ENCODE measurements at places on chromosomes 1 and 21. TPM values are rescaled to one million over a fixed set of nuclear protein-coding genes. Genes with fewer than 3 reads are reported as not detected.
A peak's percentile ranks its signal among the peaks of the same experiment; 100 is the strongest.

DNA sequence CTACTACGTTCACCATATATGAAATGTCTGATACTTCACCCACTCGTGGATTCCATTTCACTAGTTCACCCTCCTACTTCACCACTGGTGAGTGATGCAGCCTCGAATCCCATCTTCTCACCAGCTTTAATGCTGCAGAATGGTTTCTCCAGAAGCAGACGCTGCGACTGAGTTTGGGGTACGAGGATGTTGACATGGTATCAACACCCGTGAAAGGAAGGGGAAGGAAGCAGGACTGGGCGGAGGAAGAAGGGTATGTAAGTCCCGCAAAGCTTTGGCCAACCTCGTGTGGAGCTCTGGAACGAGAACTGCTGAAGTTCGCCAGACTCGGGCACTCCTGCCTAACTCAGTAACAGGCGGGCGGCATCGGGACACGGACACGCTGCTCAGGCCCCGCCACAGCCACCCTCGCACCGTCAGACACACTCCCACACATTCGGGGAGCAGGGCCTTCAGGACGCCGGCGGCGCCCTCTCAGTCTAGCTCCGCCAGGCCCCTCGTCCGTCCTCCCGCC is 833 bp upstream of the DIP2A start:
- peak; percentile 14 for DNase-seq

Gene BROX
- polyA plus RNA-seq, result 56.3 TPM

DNA sequence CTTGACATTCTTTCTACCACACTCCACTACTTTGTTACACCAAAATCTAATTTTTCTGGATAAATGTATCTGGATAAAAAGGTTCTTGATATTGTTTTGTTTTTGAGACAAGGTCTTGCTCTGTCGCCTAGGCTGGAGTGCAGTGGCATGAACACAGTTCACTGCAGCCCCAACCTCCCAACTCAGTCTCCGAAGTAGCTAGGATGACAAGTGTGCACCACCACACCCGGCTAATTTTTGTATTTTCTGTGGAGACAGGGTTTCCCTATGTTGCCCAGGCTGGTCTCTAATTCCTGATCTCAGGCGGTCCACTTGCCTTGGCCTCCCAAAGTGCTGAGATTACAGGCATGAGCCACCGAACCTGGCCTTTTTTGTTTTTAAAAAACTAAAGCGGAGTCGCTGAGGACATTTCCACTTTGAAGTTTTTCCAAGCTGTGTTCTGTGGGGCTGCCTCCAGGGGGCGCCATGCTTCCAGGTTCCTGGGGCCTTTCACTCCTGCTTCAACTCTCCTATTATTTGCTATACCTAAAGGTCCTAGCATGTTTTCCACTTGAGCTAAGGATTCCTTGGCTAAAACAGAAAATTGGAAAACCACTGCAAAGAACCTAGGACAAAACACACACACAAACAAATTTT is 14.1 kb upstream of the NCMAP start:
- DNase-seq, result no peak

Gene DONSON
- polyA plus RNA-seq, result 51.4 TPM

DNA sequence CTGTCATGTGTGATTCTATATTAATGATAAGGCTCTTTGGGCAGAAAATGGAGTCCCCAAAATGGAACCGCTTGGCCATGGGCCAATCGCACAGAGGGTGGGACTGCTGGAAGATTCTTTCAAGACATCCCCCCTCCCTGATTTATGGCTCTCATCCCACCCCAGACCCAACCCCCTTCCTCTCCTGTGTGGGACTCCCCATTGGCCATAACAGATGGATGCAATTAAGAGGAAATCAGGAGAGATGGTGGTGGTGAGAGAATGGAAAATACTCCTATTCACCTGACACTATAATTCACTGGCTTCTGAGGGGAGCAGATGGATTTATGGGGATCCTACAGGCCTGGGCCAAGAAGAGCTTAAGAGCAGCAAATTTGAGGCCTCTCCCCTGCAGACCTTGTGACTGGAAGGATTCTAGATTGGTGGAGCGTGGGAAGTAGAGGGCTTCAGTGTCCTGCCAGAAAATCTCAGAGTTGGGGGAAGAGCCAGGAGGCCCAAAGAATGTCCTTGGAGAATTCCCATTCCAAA is 1.7 kb downstream of the IGFN1 start:
- DNase-seq, result no peak

DNA sequence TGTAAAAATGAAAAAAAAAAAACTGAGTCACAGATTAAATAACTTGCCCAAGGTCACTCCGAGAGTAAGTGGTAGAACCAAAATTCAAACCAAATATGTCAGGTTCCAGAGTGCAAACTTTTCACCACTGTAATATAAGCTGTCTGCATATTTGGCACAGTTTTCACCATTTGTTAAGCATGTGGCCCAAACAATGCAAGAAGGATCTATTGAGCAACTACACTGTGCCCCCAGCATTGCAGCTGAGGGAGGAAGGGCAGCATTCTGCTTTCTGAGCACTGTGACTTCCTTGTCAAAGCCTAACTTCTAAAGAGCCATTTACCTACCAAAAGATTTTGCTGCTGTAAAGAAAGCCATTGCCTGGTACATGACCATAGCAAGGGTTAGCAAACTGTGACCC is 133.4 kb downstream of the SYT2 start:
- DNase-seq, result no peak

Gene CLEC20A
- 0.30 TPM for polyA plus RNA-seq

DNA sequence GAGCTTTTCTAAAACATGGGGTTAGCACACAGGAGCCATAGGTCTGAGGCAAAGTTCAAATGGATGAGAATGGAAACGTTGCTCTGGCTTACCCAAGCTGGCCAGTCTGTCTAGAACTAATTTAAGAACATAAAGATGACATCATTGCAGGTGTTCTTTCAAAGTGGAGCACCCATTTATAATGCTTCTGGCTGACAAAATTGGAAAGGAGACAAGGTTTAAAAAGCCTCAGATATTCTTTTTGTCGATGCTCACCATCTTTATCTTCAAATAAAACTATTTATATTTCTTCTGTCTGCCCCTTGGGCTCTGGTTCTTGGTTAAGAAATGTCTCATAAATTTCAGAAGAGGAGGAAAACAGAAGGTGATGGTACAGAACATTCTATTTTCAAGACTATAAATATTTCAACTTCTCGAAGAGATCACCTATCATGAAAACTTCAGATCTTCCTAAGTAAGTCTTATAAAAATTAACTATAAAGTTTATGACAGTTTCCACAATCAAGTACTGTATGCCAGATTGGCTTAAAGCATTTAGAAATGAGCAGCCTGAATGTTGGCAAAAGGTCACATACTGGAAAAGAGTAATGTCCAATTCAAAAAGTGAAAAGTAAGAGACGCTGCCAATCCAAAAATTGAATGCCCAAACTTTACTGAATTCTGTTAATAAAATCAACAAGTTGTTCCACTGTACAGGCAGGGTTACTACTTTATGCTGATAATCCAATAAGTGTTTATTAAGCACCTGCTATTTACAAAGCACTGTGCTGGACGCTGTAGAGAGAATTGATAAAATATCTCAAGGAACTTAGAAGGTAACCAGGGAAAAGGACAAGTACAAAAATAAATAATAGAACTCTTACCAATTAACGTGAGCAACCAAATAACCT is 92.0 kb downstream of the ETS2 start:
- DNase-seq, result no peak

GRCh38 chr21:29308456-29308783 is 9.7 kb downstream of the BACH1 start:
- no peak for DNase-seq

GRCh38 chr1:202681736-202682420 is 28.4 kb downstream of the SYT2 start:
- no peak for DNase-seq

DNA sequence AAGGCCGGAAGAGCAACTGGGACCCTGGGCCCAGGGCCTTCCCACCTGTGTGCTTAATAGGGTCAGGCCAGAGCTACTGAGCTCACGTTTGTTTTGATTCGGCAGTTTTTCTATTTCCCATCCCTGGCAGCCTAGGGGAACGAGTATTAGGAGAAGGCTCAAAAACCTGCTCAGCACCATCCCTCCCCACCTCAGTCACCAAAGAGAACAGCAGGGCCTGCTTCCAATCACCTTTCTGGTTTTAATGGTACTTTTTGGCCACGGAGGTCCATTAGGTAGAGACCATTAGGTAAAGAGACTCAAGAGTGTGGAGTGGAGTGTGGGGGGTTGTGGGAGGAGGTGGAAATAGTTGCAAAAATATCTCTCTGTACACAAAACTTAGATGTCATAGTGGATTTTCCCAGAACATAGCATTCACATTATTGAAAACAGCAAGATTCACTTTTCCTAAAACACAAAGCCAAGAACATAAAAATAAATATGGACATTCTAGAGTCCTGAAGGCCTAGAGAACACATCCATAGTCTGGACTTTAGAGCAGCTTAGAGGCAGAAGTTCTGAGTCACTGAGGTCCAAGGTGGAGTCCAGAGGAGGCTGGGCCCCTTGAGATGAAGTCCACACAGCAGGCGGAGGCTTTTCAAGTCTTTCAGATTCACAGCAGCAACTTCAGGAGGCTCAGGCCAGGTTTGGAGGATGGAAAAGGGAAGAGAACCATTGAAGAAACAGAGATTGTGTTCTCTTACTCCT is 19.5 kb downstream of the NUAK2 start:
- DNase-seq, result no peak

DNA sequence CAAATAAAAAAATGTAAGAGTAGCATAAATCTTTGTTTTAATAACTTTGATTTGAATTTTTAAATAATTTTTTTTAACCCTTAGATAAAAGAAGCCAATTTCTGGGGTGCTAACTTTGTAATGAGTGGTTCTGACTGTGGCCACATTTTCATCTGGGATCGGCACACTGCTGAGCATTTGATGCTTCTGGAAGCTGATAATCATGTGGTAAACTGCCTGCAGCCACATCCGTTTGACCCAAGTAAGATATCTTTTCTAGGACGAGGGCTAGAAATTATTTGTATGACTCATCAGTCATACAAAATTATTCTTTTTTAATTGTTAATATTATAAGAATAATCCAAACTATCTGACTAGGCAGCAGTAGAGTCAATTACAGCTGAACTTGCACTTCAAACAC is 71.2 kb downstream of the GPR161 start:
- DNase-seq, result no peak

- no peak for DNase-seq
These were observed 4.3 kb downstream of the RNF2 start for GRCh38 chr1:185049670-185050069.

- no peak for DNase-seq
These were observed 7.7 kb upstream of the HLCS start for GRCh38 chr21:36973986-36974850.

GRCh38 chr1:49059087-49059486 is 282.4 kb upstream of the BEND5 start:
- DNase-seq, result no peak

DNA sequence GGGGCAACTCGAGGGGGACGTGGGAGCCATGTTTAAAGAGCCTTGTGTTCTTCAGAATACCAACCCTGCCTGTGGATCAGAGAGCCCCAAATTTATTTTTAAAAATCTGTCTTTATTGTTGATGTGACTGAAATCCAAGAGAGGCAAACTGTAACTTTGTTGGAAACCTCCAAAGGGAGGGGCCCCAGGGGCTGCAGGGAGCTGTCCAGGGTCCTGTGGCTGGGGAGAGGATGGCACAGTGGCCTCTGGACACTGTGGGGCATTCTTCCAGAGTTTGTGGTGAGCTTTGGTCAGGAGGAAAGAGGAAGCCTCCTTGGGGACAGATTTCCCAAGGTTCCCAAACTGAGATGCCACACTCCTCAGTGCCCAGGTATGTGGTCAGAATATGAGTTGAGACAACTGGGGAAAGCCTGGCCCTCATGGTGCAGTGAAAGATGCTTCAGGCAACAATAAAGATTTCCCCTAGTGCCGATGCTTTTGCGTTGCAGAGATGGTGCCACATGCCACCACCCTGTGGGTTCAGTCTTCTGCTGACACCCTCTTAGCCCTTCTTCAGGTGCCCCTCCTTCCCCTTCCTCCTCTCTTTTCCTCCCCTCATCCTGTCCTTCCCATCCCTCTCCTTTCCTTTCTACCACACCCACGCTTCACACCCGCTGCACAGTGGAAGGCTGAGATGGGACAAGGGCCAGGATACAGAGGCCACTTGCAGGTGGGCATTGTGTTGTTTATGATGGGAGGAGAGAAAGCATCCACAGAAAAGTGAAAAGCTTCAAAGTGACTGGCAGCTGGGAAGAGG is 122.1 kb downstream of the UCK2 start:
- peak; percentile 59 for DNase-seq

GRCh38 chr1:223429821-223430220 is 36.6 kb downstream of the CCDC185 start:
- DNase-seq, result no peak

Gene LYPD8
- polyA plus RNA-seq, result not detected

- DNase-seq, result no peak
These were observed 26.3 kb downstream of the KCNN3 start for GRCh38 chr1:154843636-154844296.

DNA sequence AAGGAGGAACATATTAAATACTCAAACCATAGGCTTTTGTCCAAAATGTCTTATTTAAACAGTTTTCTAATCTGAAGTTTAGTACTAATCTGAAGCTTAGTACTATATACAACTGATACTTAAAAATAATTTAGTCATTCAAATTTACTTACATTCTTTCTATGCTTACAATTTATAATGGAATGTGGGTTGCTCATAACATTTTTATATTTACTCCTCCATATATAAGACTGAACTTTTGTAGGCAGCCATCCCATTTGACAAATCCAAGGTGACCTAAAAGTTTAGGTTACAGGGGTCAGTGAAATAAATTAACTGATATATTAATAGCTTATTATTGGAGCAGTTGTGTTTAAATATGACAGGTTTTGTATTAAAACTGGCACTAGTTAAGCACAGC is 570.6 kb downstream of the DPYD start:
- no peak for DNase-seq

DNA sequence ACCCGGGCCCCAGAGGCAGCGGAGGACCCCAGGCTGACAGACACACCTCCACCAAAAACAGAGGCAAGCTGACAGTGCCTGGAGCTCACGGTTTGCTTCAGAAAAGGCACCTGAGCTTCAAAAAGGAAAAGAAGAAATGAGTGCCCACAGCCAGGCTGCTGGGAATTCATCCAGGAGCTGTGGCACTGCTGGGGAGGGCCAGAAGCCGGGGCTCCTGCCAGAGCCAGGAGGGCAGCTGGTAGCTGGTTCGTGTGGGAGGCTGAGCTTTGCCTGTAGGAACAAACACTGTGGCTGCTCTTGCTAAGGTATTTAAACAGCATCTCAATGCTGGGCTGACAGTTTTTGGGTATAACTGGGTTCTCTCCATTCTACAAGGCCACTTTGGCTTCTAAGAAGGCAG is 19.5 kb downstream of the KCNJ6 start:
- DNase-seq, result no peak

GRCh38 chr1:207835958-207836357 is 75.0 kb downstream of the CD34 start:
- no peak for DNase-seq

DNA sequence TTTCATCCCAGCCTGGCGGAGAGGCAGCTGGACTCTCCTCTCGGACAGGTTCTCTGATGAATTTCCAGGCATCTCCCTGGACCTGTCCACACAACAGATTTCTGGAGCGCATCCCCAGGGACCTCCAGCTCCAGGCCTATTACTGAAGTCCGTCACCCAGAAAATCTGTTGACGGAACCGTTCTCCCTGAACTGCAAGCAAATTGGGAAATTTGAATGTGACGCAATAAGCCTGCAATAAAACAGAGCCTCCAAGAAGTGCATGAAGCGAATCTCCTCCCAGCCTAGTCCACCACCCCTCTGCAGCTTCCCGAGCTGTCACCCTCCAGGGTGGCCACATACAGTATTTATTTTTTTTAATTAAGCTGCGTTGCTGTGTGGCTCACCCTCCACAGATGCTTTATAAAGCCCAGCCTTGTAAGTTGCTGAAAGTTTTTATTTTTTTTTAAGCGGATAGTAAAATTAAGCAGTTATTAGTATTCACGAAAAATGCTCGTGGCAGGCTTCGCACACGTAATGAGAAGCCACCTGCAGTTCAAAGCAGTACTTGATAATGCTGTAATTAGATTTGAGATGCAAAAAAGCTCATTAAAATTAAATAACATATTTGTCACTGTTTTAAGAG is 173.3 kb downstream of the CAMTA1 start:
- DNase-seq, result no peak
